Cortex of kidney (tissue), 1 donor: ENCODE measurements at places on chromosomes 2 and 18.

- DNase-seq: no peak
Observed at GRCh38 chr2:48147719-48148118, 241.4 kb upstream of the FBXO11 start.

DNA sequence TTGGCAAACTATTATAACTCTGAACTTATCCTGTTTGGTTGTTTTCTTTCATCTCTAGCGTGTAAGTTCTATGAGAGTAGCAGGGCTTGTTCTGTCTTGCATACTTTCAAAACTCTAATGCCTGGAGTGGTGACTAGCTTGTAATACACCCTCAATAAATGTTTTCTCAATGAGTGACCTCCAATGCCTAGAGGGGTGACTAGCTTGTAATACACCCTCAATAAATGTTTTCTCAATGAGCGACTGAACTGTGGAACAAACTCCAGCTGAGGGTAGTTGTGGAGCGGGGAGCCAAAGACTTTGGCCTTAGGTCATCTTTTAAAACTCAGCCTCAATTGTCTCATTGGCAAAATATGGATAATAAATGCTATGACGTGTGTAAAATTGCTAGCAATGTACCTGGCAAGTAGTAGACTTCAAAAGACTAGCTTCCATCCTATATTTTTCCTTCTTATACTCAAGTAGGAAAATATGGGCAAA, 1.8 kb downstream of the GPD2 start:
- DNase-seq: no peak

GRCh38 chr2:25314514-25315315, 27.0 kb downstream of the DNMT3A start:
- no peak for DNase-seq

DNA sequence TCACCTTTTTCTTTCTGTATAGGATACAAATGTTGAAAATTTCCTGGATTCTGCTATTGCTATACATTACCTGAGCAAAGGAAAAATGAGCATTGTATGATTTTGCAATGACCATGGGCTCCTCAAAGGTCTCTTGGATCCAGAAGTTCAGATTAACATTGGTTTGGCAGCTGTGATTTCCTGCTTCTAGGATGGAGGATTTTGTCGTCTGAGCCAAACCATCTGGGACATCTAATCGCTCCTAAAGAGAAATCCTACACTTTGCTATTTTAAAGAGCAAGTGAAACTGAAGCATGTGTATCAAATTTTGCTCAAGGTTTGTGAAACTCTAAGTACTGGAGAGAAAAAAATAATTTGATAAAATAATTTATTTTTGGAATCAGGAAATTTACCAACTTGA, 115.1 kb upstream of the ST6GAL2 start:
- DNase-seq: no peak

DNA sequence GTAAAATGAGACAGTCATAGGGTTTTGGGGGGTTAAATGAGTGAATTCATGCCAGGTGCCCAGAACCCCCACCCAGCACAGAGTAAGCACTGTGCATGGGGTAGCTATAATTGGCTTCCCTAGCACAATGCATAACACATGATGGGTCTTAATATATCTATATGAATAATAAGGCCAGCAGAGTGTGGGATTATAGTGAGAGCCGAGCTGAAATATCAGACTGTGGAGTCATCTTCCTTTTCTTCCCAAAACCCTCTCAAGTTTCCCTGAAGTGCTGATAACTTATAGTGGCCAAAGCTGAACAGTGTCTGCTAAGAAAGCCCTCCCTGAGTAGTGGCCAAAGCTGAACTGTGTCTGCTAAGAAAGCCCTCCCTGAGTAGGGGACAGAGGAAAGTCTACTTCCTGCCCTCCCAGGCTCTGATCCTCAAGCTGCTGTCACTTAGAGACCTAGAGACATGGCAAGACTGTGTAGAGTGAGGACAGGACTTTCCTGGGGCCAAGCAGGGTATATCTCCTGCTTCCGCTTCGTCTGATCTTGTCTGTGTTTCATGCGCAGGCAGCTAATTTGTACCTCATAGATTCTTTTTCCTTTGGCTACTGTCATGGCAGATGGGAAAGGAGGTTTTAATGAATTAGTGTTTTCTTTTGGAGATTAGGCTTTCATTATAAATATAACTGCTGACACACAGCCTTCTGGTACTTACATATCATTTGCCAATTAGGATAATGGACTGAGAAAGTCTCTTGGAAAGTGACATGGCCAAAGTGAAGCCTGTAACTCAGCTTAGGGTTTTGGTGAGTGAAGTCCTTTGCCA, 94.9 kb downstream of the FHOD3 start:
- DNase-seq: no peak

DNA sequence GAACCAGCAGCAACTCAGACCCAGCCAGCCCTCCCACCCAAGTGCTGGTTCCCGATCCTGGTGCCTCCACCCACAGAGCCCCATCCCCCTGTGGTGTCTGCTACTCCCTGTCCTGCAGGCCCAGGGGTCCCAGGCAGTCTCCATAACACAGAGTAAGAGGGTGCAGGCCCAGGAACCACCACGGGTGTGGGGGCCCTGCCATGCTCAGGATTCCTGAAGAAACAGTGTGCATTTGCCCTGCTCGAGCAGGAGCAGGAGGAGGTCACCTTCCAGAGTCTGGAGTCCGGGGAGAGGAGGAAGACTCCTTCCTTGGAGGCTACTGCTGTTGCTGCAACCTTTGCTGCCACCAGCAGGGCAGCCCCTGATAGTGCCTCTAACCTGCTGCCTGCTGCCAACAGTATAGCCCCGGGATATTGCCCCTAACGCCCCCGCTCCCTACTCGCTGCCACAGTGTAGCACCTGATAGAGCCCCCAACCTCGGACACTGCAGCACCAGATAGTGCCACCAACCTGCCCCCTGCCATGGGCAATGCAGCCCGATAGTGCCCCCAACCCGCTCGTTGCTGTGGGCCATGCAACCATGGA, 46.8 kb upstream of the ANKRD62 start:
- DNase-seq: no peak

GRCh38 chr2:195697681-195698220, 40.7 kb downstream of the SLC39A10 start:
- DNase-seq: no peak

- no peak for DNase-seq
Observed at GRCh38 chr2:216678813-216679657, 16.3 kb downstream of the IGFBP5 start.

DNA sequence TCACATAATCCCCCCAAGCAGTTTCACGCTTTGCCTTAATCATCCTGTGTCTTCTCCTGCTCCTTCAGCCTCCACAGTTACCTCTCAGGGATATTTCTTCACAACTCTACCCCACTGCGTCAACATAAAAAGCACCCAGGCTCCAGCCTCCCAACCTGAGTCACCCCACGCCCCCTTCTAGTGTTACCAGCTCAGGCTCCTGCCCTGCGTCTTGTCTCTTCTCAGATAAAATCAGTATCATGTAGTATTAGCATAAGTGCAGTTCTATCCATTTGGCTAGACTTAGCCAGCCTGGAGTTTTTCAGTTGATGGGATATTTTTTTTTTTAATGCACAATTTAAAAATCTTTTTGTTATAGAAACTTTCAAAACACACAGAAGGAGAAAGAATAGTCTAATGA, 9.6 kb upstream of the PELI1 start:
- DNase-seq: no peak

DNA sequence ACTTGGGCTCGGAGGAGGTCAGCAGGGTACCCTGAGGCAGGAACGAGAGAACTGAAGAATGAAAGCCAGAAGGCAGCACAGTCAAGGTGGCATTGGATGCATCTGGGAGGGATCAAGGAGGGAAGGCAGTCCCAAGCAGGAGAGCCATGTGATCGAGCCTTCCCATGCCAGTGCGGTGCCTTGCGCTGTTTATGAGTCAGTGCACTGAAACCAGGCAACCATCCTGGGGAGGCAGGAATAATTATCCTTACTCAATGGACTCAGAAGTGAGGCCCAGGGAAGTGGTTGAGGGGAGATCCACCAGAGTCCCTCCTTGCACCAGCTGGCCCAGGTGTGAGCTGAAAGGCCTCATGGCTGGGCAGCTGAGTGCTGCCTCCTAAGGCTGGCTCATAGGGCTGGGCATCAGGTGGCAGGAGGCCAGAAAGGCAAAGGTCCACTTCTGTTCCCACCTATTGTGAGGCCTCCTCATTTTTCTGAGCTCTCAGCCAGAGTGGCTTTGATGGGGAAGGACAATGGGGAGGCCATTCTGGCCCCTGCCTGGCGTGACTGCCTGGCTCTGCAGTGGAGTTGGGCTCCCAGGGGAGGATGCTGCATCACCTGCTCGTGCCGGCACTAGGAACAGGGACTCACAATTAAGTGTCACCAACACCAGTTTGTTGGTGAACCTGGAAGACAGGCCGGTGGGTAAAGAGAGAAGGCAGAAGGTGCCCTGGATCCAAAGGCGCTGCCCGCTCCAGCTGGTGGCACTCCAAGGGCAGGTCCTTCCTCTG, 82.3 kb downstream of the TFCP2L1 start:
- no peak for DNase-seq

DNA sequence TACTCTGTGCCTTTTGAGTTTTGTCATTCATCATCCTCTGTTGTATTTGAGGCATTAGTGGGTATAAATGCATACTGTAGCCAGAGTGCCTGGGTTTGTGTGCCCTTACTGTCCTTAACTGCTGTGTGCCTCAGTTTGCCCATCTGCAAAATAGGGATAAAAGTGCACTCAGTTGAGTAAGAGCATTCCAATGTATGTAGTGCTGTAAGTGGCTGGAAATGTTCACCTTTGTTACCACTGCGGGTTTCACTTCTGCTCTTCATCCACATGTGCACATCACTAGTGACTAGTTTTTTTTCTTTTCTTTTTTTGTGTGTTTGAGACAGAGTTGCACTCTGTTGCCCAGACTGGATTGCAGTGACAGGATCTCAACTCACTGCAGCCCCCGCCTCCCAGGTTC, 39.9 kb downstream of the PLEKHB2 start:
- no peak for DNase-seq

- DNase-seq: no peak
Observed at GRCh38 chr2:158202161-158202815, 100.6 kb downstream of the UPP2 start.

DNA sequence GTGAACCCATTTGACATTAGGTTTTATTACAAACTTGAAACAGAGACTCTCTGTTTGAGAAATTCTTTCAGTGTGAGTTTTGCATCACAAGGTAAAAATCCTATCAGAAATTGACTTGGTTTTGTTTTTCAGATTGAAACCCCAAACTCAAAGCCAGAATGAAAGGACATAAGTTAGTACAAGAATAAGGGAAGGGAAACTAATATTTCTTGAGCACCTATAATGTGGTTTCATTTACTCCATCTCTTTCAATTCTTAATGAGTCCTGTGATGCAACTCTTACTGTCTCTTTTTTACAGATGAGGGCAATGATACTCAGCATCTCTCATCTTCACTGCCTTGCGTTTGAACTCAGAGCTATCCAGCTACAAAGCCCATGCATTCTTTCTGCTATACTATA, 210.0 kb upstream of the SIX3 start:
- no peak for DNase-seq

- DNase-seq: no peak
Observed at GRCh38 chr2:128530025-128530573, 211.4 kb upstream of the HS6ST1 start.

DNA sequence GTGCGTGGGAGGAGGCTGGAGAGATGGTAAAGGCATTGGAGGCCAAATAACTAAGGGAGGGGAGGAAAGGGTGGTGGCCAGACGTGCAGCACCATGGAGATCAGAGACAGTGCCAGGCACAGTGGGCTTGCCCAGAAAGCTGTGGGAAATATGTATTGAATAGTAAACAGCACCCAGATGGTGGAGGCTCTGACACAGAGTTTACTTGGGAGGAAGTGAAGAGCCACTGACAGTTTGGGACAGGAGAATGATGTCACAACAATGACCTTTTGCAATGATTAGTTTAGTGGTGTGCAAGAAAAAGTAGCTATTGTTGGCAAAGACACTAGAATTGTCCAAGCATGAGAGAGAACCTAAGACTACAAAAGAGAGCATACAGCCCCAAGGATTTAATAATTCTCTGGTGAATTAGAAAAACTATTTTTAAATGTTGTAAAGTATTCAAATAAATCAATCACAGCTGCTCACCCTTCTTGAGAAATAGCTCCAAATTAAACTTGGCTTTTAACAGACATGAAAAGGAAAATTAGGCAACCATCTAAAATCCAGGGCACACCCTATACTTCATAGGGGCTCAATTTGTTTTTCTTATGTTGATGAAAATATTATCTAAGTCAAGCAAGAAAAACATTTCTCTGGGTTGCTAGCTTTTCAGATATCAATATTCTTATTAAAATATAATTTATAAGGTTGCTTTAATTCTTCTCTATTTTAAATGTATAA, 458.7 kb upstream of the HNRNPA3 start:
- no peak for DNase-seq

GRCh38 chr18:48328473-48329210, 80.5 kb downstream of the ZBTB7C start:
- DNase-seq: no peak

GRCh38 chr2:238651306-238652052, 196.4 kb upstream of the TWIST2 start:
- DNase-seq: no peak

GRCh38 chr2:222297600-222297935, 1.2 kb downstream of the PAX3 start:
- no peak for DNase-seq

DNA sequence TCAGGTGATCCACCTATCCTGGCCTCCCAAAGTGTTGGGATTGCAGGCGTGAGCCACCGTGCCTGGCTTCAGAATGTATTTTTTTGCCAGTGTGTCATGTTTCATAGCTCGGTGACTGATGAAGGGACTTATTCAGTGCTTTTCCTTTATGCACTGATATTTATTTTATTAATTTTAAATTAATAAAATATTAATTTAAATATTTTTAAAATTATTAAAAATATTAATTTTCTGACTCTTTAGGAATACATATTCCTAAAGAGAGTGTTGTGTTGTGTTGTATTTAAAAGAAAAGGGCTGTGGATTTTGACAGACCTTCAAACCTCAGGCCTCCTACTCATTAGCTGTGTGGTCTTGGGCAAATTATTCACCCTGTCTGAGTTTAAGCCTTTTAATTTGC, 22.3 kb downstream of the RAB27B start:
- DNase-seq: no peak

- no peak for DNase-seq
Observed at GRCh38 chr2:197433780-197434438, 919 bp downstream of the SF3B1 start.

GRCh38 chr2:24809316-24810007, 16.2 kb downstream of the CENPO start:
- no peak for DNase-seq

DNA sequence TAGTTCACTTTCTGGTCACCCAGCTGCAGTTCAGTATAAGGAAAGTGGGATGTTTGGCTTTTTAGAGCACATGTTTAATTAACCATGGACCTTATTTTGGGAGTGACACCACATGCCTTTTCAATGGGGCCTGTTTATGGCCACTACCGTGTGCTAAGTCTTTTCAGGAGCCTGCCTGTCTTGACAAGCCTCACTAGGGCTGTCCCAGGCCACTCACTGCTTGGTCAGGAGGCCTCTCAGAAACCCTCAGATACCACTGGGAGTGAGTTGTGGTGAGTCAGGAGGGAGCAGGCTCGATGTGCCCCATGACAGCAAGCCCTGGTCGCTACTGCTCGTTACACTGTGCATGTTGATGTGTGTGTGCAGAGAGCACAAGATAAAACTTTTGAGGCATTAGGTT, 123.0 kb downstream of the MAP4K4 start:
- no peak for DNase-seq
